ENCODE measurements at places on chromosomes 16 and 17.

GRCh38 chr17:81052199-81052997 is 17.4 kb downstream of the BAIAP2 start:
- DNase-seq, result peak; percentile 45

DNA sequence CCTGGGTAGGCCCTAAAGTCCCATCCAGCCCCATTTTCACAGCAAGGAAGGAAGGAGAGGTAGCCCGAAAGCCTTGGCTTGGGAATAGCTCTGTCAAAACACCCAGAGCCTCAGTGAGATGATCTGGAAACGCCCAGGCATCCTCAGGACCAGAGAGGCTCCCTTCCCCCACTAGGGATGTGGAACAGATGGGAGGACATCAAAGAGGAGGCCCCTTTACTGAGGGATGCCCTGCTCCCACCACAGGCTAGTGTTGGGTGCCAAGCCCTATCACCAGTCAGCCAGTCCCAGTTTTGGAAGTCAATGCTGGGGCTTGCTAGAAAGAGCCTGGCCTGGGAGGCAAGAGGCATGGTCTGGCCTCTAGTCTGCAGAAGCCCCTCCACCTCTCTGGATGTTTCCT is 4.7 kb downstream of the TPPP3 start:
- DNase-seq, result no peak

DNA sequence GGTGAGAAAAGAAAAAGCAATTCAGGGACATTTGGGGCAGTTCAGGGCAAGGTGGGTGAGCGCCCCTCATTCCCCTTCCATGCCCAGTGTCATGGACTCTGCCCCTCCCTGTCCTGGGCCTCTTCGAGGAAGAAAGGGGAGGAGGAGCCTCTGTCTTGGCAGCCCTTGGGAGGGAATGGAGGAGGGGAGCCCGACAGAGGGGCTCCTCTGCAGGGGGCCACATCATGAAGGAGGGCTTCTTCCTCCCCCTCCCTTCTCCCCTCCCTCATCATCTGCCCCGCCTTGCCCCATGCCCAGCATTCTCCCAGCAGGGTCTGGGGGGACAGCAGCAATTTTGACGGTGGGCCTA is 33.2 kb upstream of the TAC4 start:
- DNase-seq, result no peak

DNA sequence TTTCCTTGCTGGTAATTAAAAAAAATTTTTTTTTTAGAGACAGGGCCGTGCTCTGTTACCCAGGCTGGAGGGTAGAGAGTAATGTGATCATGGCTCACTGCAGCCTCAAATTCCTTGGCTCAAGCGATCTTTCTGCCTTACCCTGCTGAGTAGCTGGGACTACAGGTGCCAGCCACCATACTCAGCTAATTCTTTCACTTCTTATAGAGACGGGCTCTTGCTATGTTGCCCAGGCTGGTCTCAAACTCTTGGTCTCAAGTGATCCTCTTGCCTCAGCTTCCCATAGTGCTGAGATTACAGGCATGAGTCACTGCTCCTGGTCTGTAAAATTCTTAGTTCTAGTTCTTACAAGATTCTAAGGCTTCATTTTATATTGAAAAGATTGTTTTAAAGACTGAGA is 11.1 kb downstream of the SMIM36 start:
- DNase-seq, result no peak

- no peak for DNase-seq
These were observed 30.9 kb upstream of the CES5A start for GRCh38 chr16:55906123-55906522.

DNA sequence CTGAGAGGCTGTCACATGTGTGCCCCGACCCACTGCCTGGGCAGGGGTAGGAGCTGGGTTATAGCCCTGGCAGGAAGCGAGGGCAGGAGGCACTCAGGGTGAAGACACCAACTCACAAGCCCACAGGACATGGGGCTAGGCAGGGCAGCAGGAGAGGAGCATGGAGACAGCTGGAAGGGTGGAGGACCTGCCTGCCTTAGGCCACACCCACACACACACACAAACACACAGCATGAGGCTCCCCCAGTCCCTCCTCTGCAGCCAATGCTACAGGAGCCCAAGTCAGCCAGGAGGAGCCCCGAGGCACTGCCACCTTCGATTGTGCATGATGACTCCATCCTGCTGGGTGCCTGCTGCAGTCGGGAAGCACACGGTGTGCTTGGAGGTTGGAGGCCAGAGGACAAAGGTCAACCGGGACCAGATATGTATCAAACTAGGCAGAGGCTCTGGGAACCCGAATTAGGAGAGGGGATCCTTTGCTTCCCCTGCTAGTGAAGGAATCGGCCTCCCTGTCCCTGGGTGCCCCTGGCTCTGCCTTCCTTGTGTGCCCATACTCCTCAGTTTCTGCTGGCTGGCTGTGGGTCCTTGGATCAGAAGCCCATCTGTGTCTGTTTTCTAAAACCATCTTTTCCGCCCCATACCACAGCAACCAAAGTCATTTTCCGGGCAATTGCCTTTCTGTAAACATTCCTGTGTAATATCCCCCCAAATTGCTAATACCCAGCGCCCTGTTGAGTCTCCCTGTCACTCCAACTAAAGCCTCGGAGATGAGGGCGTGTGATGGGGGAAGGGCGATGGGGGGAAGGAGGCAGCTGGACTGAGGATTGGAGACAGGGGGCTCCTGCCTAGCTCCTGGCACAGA is 20.5 kb downstream of the SRCIN1 start:
- no peak for DNase-seq

- DNase-seq, result no peak
These were observed 29.3 kb downstream of the METRNL start for GRCh38 chr17:83108709-83109108.

DNA sequence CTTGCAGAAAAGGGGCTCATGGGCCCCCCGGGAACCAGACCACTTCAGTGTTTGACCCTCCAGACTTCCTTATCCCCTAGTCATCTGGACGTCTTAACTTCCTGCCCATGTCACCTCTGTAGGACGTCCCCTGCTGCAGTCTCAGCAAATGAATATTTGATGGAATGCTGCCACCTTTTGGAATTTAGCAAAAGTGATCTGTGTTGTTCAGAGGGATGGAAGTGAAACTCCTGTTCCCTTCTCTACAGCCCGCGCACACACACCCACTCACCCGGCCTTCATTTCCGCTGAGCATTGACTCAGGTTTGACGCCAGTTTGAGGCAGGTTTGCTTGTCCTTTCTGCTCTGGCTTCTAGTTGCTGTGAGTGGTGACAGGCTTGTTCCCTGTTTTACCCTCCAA is 507.2 kb upstream of the EEF2KMT start:
- DNase-seq, result peak; percentile 8

GRCh38 chr16:85535352-85536072 is 77.6 kb upstream of the GSE1 start:
- no peak for DNase-seq

DNA sequence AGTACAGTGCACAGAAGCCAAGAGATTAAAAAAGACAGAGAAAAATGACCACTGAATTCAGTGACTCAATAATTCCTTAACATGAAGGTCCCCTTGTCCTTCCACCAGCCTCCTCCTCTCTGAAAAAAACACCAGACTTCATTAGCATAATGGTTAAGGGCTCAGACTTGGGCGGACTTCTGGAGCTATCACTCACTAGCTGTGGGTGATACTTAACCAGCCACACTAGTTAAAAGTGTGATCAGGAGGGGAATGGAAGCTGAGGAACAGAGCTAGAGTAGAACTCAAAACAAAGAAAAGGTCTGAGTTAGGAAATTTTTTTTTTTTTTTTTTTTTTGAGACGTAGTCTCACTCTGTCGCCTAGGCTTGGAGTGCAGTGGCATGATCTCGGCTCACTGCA is 23.2 kb downstream of the ZNF652 start:
- DNase-seq, result no peak

GRCh38 chr17:8300226-8300625 is 5.0 kb upstream of the SLC25A35 start:
- no peak for DNase-seq

- DNase-seq, result peak; percentile 97
These were observed at the start of gene AKAP1 for GRCh38 chr17:57084802-57085447. TSS of gene AKAP1 (plus strand) at chr17:57085246. CDS start at chr17:57105465, 20,219 bp downstream.

DNA sequence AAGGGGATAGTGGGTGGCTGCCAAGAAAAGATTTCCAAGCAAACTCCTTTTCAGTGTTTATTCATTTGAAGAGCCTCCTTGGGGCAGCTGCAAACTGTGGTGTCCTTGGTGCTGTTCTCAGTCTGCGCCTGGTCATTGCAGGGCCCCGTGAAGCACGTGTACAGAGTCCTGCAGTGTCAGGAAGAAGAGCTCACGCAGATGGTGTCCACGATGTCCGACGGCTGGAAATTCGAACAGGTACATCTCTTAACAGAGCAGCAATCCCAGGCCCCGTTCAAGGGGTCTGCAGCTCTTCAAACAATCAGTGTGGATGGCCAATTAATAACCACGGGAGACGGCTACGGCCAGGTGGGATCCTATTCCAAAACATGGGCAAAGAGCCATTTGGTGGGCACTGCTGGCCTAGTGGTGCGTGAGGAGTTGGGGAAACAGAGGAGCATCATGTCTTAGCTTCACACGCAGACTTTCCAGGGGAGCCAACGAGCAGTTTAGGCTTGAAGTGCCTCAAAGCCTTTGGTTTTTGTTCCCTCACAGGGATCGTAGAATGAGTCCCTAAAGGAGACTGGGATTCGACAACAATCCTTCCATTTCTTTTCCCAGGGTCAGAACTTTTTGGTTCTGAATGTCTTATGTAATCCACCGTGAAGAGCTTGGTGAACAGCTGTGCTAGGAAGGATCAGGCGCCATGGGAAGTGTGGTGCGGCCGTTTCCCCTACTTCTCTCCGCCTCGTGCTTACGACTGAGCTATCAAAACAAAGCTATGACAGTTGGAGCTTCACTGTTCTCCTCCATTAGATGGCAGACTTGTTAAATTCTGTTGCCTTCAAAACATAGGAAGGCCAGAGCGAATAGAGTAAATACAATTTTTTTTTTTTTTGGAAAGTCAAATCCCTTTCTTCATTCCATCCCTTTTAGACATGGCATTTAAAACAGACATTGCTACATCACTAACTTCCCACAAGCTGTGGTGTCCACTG is 12.6 kb downstream of the KCTD2 start:
- no peak for DNase-seq

- DNase-seq, result no peak
These were observed 908 bp upstream of the CLUH start for GRCh38 chr17:2712300-2713043.

GRCh38 chr17:77802811-77803220 is 155.7 kb upstream of the TNRC6C start:
- DNase-seq, result peak; percentile 60

- DNase-seq, result no peak
These were observed 3.8 kb downstream of the IGF2BP1 start for GRCh38 chr17:49000943-49001342.

DNA sequence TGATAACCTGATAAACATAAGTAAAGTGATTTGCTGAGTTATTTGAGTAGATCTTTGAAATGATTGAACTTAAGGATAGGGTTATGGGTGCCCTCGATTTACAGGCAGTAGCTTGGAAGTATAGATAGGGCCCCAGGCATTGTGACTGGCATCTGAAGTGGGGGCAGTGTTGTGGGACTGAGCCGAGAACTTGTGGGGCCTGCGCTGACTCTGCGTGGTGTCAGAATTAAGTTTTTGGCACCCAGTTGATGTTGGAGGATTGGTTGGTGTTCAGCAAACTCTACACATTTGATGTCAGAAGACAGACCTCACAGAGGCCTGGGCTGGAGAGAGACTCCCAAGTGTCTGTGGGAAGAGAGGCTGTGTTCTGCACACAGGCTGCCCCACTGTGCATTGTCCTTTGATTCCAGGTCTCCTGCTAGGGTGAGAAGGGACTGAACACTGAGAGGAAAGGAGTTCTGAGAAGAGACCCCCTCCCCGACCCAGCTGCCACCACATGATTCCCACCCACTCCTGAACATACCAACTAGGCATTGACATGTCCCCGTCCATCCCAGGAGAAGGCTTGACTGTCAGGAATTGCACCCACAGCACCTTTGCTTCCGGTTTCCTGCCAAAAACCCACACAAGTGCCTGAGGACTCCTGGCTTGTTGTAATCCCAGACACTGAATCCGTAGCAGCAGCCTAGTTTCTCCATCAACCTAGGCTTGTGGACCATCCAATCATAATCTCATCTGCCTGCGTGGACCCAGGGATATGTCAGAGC is 4.5 kb downstream of the ZNF267 start:
- DNase-seq, result no peak

DNA sequence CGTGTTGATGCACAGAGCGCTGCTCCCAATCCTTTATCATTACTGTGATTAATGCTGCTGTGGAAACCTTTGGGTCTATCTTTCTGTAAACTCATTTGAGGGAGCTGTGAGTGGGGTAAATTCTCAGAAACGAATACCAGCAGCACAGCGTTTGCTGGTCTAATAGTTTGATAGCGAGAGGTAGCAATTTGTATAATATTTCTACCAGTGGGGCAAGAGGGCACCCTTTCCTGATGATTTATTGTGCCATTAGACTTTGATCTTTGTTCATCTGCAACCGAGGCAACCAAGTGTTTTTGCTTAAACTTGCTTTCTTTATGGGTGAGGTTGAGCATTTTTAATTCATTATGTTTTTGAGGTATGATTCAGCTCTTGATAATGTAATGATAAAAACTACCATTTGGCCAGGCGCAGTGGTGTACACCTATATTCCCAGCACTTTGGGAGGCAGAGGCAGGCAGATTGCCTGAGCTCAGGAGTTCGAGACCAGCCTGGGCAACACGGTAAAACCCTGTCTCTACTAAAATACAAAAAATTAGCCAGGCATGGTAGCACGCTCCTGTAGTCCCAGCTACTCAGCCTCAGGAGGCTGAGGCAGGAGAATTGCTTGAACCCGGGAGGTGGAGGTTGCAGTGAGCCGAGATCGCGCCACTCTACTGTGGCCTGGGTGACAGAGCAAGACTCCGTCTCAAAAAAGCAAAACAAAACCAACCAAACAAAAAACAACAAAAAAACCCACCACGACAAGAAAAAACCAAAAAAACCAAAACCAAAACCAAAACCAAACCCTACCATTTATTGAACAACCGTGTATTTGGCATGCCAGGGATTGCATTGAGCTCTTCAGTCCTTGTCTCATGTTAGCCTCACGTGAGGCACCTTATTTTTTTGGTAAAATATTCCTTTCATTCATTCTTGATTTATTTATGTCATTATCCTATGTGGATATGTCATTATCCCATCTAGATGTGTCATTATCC is 81.5 kb downstream of the PLCG2 start:
- no peak for DNase-seq

- DNase-seq, result no peak
These were observed 51.3 kb upstream of the AMZ2 start for GRCh38 chr17:68196394-68197090.

DNA sequence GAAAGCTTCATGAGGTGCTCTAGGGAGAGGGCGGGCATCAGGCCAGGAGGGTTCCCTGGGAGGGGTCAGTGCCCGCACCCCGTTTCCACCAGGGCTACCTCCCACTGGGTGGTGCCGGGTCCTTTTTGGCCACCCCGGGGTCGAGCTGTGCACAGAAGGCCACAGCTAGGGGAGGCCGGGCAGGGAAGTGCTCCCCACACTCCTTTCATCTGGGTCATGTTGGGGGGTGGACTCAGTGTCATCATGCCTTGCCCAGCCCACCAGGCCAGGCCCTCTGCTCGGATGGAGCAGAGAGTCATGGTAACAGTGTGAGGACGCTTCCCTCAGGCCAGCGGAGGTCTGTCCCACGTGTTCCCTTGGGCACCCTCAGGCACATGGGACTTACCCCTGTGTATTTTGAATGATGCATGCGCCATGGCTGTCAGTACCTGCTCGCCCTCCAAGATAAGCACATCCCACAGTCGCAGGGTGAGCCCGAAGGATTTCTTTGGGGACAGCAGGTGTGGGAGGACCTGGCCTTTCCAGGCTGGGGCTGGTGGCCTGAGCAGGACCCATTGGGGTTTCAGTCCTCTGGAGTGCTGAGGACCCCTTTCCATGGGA is 46.4 kb downstream of the TNFRSF13B start:
- no peak for DNase-seq

All from right kidney (tissue), 9 donors.